Stimulated activated CD4-positive, alpha-beta T cell treated with anti-CD3 and anti-CD28 coated beads, TNF-alpha, amount 100 ng/mL, for 4 hours (primary cell): ENCODE measurements at places on chromosomes 4 and X.

GRCh38 chr4:138948918-138949317 lies 66.7 kb upstream of the NOCT start:
- no peak for DNase-seq

- DNase-seq: no peak
Observed at GRCh38 chr4:87524456-87524855, 4.7 kb downstream of the SPARCL1 start.

DNA sequence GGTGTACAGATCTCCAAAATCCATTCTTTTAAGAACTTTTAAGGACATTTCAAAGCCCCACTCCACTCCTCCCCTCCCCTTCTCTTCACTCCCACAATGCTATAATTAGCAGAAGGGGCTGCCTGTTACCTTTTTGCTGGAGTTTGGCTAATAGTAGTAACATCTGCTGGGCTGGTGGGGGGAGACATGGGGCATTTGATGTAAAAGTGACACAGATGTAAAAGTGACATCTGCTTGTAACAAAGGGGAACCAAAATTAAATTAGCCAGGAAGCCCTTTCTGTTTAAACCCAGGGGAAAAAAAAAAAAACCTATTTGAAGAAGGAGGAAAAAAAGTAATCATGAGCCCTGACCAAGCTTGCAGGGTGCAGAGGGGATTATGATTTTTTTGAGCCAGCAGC lies 5.4 kb upstream of the PHOX2B start:
- no peak for DNase-seq

- no peak for DNase-seq
Observed at GRCh38 chr4:24265989-24266388, 318.4 kb downstream of the DHX15 start.

GRCh38 chrX:115592997-115593734 lies 32.2 kb downstream of the PLS3 start:
- no peak for DNase-seq

DNA sequence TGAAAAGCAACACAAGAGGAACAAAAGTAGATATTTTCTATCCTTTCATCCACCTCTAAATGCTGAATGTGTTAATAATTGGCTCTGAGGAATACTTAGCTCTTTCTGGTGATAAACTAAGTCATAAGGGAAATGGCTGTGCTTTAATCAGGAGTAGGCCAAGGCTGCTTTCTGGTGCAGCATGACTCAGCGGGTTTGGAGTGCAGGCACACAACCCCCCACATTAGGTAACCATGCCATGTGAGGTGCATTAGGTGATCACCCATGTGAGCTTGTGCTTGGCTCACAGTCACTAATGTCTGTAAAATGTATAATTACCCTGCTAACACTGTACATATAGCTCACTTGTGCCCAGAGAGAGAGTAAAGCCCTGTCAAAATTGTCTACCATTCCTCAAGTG lies 57.2 kb downstream of the USP38 start:
- no peak for DNase-seq

DNA sequence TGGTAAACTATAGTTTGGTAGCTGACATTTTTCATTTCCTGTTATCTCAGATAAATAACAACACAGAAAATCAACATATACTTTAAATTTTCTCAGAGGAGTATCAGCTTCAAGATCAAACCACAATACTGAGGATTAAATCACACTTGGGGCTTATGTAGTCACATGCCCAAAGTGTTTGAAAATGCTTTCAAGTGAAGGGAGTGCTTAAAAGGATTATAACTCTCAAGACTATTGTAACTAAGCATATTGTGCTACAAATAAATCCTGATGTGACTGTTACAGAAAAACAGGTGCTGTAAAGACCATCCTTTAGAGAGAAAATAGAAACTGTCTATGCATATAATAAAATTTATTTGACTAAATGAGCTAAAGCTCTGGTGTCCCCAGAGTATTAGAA lies 887.6 kb downstream of the ADGRL3 start:
- DNase-seq: no peak

DNA sequence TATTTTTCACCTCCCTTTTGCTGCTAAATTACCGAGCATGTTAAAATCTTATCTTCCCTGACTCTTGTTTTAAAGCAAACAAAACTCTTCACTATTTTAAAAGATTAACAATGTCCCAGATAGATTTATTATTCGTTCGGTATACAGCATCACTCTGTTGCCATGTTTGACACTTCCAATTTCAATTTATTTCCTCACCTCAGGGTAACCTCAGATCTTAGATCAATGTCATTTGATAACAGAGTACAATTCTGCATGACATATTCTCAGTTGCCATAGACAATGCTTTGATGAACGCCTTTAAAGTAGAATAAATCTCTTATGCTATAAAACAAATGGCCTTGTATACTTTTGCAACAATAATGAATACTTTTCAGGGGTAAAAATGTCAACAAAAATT lies 1078.1 kb upstream of the IGFBP7 start:
- DNase-seq: no peak

DNA sequence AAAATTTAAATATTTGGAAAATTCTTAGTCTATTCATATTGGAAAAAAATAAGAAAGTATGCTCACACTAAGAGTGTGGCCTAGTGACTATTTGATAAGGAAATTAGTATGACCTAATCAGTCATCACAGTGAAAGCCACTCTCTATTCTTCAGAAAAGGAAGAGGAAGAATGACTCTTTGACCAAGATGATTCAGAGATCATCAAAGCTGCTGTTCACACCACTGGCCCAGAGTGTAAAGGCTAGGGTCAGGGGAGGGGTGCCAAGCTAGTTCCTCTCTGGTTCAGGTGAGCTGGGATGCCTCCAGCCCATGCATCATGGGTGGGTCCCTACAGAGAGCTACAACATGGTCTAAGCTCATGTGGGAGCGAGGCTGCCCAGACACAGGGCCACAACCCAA lies 396.9 kb upstream of the NDST3 start:
- DNase-seq: no peak

- DNase-seq: no peak
Observed at GRCh38 chr4:146051223-146051622, 112.6 kb upstream of the ZNF827 start.

DNA sequence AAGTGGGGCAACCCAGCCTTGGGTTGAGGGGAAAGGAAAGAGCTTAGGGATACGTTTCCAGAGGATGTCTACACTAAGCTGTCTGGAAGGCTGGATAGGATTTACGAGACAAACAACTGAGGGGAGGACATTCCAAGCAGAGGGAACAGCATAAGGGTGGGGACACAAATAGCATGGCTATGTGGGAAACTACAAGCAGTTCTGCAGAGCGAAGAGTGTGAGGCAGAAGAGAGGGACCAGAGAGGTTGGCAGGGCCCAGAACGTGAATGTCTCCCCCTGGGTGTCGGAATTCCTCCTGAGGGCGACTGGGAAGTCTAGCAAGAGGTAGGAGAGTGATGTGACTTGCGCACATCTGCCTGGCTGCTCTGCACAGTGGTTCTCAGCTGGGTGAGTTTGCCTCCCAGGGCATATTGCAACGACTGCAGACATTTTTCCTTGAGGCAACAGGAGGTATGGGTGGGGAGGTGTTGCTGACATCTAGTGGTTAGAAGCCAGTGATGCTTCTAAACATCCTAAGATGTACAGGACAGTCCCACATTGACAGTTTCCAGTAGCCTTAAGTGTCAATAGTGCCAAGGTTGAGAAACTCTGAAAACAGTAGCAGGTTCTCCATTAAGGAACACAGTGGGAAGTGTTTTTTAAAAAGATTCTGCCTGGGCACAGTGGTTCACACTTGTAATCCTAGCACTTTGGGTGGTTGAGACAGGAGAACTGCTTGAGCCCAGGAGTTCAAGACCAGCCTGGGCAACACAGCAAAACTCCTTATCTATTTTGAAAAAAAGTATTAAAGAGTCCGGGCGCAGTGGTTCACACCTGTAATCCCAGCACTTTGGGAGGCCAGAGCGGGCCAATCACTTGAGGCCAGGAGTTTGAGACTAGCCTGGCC lies 9.2 kb downstream of the NDUFA1 start:
- no peak for DNase-seq
